Stimulated activated CD8-positive, alpha-beta memory T cell treated with anti-CD3 and anti-CD28 coated beads, Interleukin-15, amount 100 ng/mL, for 24 hours (primary cell): ENCODE measurements at places on chromosomes 5 and 9.

DNA sequence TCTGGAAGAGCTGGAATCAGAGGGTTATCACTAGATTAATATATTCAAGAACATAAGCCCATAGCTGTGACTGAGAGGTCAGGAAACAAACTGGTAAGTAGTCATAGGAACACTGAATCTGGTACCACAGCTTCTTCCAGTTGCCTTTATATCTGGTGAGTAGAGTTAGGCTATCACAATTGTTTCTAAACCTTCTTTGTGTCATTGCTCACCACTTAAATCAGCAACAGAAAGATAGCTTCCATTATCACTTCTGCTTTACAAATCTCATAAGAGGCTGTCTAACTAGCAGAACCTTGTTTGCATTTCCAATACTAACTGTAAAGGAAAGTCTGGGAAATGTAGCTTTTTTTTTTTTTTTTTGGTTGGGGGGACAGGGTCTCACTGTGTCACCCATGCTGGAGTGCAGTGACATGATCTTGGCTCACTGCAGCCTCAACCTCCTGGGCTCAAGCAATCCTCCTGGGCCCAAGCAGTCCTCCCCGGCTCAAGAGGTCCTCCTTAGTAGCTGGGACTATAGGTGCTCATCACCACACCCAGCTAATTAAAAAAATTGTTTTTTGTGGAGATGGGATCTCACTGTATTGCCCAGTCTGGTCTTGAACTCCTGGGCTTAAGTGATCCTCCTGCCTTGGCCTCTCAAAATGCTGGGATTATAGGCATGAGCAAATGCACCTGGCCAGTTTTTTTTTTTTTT, 22.0 kb downstream of the CDC42SE2 start:
- no peak for DNase-seq

GRCh38 chr5:94725142-94725541, 106.7 kb downstream of the SLF1 start:
- no peak for DNase-seq

- no peak for DNase-seq
Measured at GRCh38 chr5:52457810-52458209, 329.9 kb upstream of the ITGA1 start.

GRCh38 chr5:116514421-116514970, 60.1 kb downstream of the SEMA6A start:
- no peak for DNase-seq

GRCh38 chr9:98971168-98971914, 27.6 kb downstream of the COL15A1 start:
- no peak for DNase-seq

GRCh38 chr5:73327908-73328455, 120.6 kb downstream of the FOXD1 start:
- no peak for DNase-seq

DNA sequence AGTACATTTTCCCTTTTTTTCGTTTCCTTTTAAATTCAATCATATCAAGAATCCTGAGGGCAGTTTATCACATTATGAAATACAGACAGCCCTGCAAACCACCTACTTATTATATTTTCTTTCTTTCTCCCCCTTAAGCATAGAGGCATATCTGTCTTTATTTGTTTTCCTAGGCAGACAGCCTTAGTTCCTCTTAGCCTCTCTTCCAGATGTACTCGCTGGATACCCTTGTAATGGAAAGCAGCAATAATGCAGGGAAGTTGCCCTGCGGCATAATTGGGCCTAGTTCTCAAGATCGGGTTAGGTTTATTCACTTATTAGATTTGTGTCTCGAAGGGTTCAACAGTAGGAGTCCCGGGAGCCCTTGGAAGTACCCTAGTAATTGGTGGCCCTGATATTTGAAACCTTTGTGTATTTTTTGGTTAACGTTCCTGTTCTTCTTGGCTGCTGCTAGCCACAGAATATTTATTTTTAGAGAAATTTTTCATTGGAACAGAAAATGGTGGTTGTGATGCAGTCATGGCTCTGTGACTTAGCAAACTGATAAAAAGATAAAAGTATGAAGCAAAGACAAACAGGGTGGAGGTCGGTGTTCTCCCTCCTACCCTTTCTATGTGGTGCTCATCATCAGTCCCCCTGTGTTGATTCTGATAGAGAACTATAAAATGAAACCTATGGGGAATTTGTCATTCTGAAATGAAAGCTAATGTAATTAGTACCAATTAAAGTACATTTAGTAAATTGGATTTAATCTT, 6.4 kb downstream of the TLE4 start:
- DNase-seq, result no peak

- DNase-seq, result no peak
Measured at GRCh38 chr5:87095787-87096186, 171.9 kb upstream of the RASA1 start.

DNA sequence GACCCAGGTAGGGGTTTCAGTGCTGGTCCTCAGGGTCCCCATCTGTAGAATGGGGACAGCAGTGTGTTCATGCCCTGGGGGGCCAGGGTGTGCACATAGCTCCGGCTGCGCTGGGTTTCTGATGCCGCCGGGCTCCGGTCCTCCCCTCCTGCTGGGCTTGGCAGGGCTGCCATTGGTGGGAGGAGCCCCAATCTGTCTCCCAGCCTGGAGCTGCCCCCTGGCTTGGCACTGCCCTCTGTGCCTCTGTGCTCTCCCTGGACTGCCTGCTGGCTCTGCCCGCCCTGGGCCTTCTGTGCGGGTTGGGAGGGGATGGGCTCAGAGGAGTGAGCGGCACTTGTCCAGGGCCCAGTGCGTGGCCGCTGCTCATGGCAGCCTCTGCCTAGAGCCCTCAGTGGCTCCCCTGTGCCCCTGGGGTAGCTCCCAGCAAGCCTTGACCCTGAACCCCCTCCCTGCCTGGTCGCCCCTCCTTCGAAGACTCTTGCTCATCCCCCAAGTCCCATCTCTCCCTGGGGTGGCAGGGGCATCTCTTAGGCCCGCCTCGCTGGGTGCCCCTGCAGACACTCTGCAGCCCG, 35.7 kb downstream of the RXRA start:
- DNase-seq, result no peak

GRCh38 chr9:129160712-129161533, 17.1 kb downstream of the IER5L start:
- DNase-seq, result no peak

GRCh38 chr9:89474939-89475338, 23.0 kb downstream of the SEMA4D start:
- DNase-seq, result no peak

- no peak for DNase-seq
Measured at GRCh38 chr9:32839013-32839885, 55.9 kb downstream of the TMEM215 start.

DNA sequence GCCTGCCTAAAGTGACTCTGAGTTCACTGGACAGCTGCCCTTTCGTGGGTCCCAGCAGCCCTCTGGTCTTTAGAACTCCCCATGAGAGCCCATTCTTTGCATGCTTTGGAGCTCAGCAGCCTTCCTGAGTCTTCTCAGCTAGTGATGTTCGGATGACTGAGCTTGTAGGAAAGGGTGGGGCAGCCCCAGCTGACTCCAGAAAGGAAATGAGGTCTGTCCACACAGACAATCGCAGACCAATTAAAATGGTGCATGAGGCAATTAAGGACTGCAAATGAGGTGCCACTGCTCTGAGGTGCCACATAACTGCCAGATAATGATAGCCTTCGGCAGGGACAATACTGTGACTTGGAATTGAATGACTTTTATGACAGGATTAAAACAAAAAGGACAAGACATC, 25.4 kb upstream of the TOMM5 start:
- no peak for DNase-seq

DNA sequence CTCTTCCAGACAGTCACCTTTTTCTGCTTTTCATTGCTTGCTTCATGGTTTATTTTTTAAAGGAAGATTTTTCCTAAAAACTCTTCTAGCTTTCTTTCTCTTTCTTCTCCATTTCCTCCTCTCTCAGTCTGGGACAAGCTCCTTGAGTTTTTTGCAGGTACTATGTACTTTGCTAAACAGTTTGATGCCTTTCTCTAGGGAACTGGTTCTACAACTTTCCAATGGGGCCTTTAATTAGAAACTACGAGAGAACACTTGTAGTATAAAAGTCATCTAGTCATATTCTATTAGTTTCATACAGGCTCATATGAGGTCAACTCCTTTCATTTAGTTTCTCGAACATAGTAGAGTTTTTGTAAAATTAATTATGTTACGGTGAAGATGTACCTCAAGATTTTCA, 189.6 kb downstream of the DOCK8 start:
- DNase-seq, result no peak

- DNase-seq, result no peak
Measured at GRCh38 chr5:1006656-1007071, 1.9 kb upstream of the NKD2 start.

GRCh38 chr5:149881069-149881622, 63.4 kb downstream of the PDE6A start:
- no peak for DNase-seq

GRCh38 chr9:130139251-130139650, 33.0 kb upstream of the NCS1 start:
- no peak for DNase-seq

DNA sequence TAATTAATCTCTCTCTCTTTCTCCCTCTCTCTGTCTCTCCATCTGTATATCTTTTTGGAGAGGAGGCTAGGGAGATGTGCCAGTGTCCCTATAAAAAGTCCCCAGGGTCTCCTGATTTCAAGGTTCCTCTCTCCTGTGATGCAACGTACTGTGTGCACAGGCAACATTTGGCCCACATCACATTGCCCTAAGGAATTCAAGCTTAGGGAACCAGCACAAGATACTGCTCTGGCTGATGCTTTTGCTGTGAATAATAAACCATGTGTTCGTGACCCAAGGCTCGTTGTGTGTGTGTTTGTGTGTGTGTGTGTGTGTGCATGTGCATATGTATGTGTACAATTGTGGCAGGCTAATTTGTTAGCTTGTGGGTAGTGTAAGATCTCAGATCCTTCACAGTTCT, 9.7 kb downstream of the SPATA9 start:
- no peak for DNase-seq

DNA sequence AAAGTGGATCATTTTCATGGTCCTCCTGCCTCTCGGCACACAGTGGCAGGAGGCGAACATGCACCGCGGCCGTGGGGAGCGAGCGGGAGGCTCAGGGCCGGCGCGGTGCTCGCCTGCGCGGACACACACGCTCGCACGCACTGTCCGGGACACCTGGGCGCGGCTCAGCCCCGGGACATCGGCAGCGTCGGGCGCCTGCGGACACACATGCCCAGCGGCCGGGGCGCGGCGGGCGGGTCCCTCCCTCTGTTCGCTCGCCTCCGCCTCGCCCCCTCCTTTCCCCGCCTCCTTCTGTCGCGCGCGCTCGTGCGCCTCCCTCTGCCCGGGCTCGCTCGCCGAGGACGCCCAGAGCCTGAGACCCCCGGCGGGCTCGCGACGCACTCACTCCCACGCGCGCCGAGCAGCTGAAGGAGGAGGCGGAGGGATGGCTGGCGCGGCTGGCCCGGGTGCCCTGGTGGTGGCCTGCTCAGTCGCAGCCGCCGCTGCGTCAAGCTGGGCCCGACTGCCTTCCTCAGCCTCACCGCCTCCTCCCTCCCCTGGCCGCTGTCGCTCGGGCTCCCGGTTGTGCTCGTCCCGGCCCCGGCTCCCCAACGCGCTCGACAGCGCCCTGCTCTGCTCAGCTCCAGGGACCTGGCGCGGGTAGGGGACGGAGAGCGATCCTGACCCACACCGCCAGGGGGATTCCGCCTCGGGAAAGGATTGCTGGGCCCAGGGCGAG, at the start of gene FRMD3:
TSS of gene FRMD3 (minus strand) at position 230 of the 718 bp plus-strand sequence. CDS start at position 60, 170 bp downstream.
- DNase-seq, result no peak
